Nephron progenitor cell (in vitro differentiated cells): ENCODE measurements at places on chromosomes 16 and 17.

DNA sequence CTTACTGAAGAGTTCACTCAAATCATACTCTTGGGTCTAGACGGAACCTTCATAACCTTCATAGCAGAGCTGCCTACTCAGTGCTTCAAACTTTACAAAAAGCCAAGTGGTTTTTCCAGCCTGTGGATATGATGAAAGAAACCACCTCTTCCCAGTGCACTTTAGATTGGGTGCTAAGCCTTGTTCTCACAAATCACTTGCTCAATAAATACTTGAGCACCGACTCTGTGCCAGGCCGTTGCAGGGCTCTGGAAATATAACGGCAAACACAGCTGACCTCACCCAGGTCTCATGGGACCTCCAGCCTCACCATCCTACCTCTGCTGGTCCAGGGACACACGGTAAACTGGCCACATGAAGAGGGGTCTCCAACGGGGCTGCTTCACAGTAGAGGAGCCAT lies 35.7 kb downstream of the CDRT4 start:
- peaks cover 28% of the 10 kb centered on the region for H3K36me3 ChIP-seq
- no peak overlapping the region for H3K4me3 ChIP-seq
- peaks cover 3% of the 10 kb centered on the region for H3K27me3 ChIP-seq
- H3K4me1 ChIP-seq = peaks cover 10% of the 10 kb centered on the region
- no peak overlapping the region for H3K27ac ChIP-seq
- DNase-seq = no peak

DNA sequence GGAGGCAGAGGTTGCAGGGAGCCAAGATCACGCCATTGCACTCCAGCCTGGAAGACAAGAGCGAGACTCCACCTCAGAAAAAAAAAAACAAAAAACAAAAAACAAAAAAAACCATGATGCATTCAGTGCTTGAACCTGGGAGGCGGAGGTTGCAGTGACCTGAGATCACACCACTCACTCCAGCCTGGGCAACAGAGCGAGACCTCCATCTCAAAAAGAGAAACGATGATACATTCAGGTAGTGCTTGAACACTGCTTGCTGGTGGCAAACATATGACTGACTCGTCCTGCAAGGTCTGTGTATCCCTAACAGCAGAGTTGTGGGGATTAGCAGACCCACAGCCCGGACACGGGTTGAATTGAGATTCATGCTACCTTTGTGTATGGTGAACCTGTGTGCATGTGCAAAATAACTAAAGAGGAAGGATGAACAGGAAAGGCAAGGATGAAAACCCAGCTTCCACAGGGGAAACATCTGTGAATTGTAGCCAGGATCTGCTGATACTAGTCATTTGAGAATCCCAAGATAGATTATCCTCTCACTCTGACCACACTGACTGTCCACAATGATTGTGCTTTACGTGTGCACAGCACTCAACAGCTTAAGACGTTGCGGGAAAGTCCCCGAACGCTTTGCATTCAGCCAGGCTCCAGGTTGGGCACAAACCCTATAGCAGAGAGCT lies 52.4 kb upstream of the MRPS23 start:
- H3K4me3 ChIP-seq = no peak overlapping the region
- H3K4me1 ChIP-seq = peaks cover 86% of the 10 kb centered on the region
- no peak overlapping the region for H3K27ac ChIP-seq
- no peak for DNase-seq

DNA sequence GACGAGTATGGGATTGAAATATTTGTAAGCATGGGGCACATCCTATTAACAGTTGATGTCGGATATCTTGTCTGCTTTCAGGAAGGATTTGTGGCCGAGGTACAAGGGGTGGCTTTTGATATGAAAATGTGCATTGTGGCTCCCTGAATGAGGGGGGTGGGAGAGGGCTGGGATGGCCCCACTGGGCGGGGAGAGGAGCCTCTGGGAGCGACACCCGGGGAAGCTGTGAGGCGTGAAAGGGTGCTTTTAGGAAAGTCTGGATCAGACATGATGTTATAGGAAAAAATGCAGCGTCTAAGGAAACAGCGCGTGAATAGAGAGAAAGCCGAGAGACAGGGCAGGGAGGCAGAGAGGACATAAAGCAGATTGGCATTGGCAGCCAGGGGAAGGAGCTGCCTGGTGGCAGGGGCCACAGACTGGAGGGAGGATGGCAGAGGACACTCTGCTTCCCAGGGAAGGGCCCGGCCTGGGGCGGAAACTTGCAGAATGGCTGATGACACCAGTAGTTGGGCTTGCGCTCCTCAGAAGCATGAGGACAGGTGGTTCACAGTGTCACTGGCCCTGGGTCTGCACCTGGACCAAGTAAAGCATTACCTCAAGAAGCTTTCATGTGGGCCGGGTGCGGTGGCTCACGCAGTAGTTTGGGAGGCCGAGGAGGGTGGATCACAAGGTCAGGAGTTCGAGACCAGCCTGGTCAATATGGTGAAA lies 95.7 kb downstream of the NTN1 start:
- no peak for DNase-seq
- peaks cover 43% of the 10 kb centered on the region for H3K4me1 ChIP-seq
- H3K4me3 ChIP-seq = peak overlapping the region; percentile 52
- peaks cover 29% of the 10 kb centered on the region for H3K36me3 ChIP-seq
- H3K27me3 ChIP-seq = peaks cover 5% of the 10 kb centered on the region
- peak overlapping the region; percentile 98 for H3K27ac ChIP-seq

DNA sequence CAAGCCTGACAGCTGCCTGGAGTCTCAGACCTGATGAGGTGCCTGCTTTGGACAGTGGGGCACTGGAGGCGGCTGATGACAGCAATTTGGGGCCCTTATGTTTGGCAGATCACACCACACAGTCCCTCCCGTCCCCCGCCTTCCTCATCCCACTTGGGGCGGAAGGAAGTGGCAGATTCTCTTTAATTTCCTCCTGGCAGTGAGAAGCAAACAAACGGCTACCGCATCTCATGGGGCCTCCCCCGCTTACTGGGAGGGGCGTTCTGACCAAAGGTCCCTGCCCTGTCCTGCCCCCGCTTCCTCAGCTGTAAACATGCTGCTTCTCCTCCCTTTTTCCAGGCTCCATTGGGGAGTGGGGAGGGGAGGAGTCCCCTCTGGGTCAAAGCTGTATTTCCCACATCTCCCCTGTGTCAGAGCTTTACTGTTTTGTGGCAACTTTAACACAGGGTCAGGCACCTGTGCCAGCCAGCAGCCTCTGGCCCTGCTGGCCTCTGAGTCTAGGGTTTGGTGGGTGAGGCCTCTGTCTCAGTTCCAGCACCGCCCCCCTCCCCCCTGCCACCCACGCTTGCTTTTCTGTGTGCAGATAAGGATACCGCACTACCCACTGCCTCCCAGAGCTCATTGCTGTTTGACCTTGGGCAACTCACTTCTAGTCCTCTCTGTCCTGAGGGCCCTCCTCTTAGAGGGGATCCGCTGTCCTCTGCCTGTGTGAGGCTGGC lies 5.4 kb upstream of the NFATC3 start:
- no peaks in the 10 kb centered on the region for H3K27me3 ChIP-seq
- peaks cover 22% of the 10 kb centered on the region for H3K36me3 ChIP-seq
- peak overlapping the region; percentile 69 for H3K27ac ChIP-seq
- peak; percentile 62 for DNase-seq
- peak overlapping the region; percentile 30 for H3K4me3 ChIP-seq
- H3K4me1 ChIP-seq = peaks cover 67% of the 10 kb centered on the region

GRCh38 chr17:45096141-45096540 lies 35.0 kb downstream of the NMT1 start:
- no peaks in the 10 kb centered on the region for H3K4me1 ChIP-seq
- H3K4me3 ChIP-seq = no peak overlapping the region
- H3K27me3 ChIP-seq = peaks cover 2% of the 10 kb centered on the region
- peak overlapping the region; percentile 5 for H3K27ac ChIP-seq
- peaks cover 63% of the 10 kb centered on the region for H3K36me3 ChIP-seq

DNA sequence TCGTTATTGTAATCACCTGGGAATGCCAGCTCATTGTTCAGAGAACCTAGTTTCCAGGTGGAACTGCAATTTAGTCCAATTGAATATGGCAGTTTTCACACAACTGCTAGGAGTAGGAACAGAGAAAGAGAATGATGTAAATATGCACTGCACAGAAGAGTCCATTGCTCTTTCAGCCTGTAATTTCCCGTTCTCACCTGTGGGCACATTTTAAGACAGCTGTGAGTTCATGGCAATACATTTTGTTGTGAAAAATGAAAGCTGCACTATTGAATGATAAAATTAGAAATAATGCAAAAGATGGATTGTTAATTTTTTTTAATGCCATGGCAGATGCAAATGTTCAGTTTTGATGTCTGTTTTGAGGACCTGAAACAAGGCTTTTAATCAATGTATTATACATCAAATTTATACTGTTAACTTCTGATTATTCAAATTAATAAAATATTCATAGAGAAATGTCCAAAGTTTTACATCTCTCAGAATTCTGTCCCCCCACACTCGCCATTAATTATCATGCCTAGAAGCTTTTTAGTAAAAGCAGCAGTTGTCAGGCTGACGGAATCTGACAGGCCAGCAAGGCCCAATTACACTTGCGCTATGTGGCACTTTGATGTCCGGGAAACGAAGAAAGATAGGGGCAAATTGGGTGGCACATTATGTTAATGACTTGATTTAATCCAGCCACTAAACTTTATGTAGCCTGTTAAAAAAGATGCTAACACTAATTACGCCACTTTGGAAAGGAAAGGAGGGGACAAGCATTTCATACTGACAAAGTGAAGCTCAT lies 72.2 kb downstream of the RPGRIP1L start:
- H3K36me3 ChIP-seq = peaks cover 36% of the 10 kb centered on the region
- peak overlapping the region; percentile 10 for H3K27ac ChIP-seq
- no peak overlapping the region for H3K4me3 ChIP-seq
- H3K27me3 ChIP-seq = no peaks in the 10 kb centered on the region
- no peak for DNase-seq

GRCh38 chr16:29900102-29900887 lies at the start of gene ASPHD1:
TSS of gene ASPHD1 (plus strand) at chr16:29900488. CDS start at chr16:29900972, 484 bp downstream.
- H3K36me3 ChIP-seq = no peaks in the 10 kb centered on the region
- H3K27me3 ChIP-seq = peaks cover 40% of the 10 kb centered on the region
- DNase-seq = peak; percentile 65
- H3K4me1 ChIP-seq = peaks cover 51% of the 10 kb centered on the region
- H3K27ac ChIP-seq = no peak within 1 kb of the TSS

- H3K27ac ChIP-seq = no peak overlapping the region
- DNase-seq = no peak
- no peak overlapping the region for H3K4me3 ChIP-seq
- H3K4me1 ChIP-seq = no peaks in the 10 kb centered on the region
These were observed 13.4 kb upstream of the NLK start for GRCh38 chr17:28029044-28029443.

- peaks cover 35% of the 10 kb centered on the region for H3K4me1 ChIP-seq
- H3K4me3 ChIP-seq = no peak overlapping the region
- H3K27me3 ChIP-seq = peaks cover 6% of the 10 kb centered on the region
- peak; percentile 6 for DNase-seq
- no peaks in the 10 kb centered on the region for H3K36me3 ChIP-seq
- H3K27ac ChIP-seq = peak overlapping the region; percentile 88
These were observed 278.6 kb downstream of the HAPSTR1 start for GRCh38 chr16:9370061-9370491.

GRCh38 chr16:89364606-89365005 lies 125.8 kb downstream of the ANKRD11 start:
- peak overlapping the region; percentile 95 for H3K27ac ChIP-seq
- no peaks in the 10 kb centered on the region for H3K36me3 ChIP-seq
- peaks cover 3% of the 10 kb centered on the region for H3K27me3 ChIP-seq
- H3K4me1 ChIP-seq = peaks cover 96% of the 10 kb centered on the region

GRCh38 chr16:24729951-24730815 lies 732 bp downstream of the TNRC6A start:
- peaks cover 33% of the 10 kb centered on the region for H3K4me1 ChIP-seq
- peak overlapping the region; percentile 96 for H3K27ac ChIP-seq

DNA sequence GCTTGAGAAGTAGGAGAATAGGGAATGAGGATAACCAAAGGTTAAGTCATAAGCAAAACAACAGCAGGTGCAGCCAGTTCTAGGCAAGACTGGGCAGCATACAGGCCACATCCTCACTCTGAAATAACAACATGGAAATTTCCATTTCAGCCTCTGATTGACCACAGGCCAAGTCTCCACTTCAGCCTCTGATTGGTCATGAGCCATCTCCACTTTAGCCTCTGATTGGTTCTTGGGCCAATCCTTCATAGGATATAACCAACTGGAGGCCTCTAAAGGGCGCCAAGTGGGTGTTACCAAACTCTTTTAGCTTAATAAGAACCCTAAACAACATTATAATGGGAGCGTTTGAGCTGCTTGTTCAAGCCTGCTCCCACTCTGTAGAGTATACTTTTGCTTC lies 512.0 kb downstream of the NPIPA7 start:
- no peaks in the 10 kb centered on the region for H3K4me1 ChIP-seq
- DNase-seq = no peak
- H3K36me3 ChIP-seq = no peaks in the 10 kb centered on the region
- no peak overlapping the region for H3K4me3 ChIP-seq
- H3K27ac ChIP-seq = no peak overlapping the region

DNA sequence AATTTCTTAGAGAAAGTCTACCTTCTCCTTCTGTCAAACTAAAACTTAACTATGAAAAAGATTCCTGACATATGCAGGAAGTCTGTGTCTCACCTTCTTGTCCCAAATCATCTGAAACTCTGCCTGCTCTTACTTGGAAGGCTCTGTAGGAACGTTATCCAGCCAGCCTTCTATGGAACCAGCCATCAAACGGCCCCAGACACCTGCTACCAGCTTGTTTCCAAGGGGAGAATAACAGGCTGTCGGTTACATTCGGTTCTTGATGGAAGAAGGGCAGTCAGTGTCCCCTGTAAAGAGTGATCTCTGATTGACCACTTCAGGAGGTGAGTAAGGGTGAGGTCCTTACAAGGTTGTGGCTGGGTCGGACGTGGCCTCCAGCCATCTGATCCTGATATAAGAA lies 1.7 kb downstream of the ADAMTS18 start:
- peaks cover 73% of the 10 kb centered on the region for H3K27me3 ChIP-seq
- no peak for DNase-seq
- H3K4me3 ChIP-seq = peak overlapping the region; percentile 80
- H3K36me3 ChIP-seq = peaks cover 7% of the 10 kb centered on the region

- no peaks in the 10 kb centered on the region for H3K36me3 ChIP-seq
- H3K4me1 ChIP-seq = peaks cover 16% of the 10 kb centered on the region
- H3K27ac ChIP-seq = no peak overlapping the region
- DNase-seq = no peak
- H3K27me3 ChIP-seq = peaks cover 18% of the 10 kb centered on the region
- H3K4me3 ChIP-seq = no peak overlapping the region
These were observed 12.7 kb upstream of the STAC2 start for GRCh38 chr17:39238311-39238972.

DNA sequence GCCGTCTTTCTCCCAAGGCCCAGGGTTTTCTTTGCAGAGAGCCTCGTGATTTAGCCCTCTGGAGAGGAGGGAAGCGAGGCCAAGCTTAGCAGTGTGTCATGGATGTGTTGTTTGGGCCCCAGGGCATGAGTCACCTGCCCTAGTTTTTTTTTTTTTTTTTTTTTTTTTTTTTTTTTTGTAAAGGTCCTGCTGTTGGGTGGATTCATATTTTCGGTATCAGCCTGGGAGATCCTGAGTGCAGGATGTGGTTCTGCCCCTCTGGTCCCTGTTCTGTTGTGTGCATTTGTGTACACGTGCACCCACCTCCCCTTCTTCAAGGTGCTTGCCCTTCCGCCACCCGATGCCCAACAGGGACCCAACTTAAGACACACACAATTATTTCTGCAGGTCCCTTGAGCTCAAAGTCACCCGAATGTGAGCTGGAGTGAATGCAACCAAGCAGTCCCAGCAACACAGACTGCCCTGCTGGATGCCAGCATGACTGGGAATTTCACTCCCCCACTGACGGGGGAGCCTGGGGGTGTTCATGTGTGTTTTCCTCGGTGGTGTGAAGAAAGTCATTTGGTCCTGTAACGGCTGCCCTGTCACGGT lies 265.8 kb upstream of the TNRC6C start:
- no peak overlapping the region for H3K27ac ChIP-seq
- no peak overlapping the region for H3K4me3 ChIP-seq
- peaks cover 64% of the 10 kb centered on the region for H3K4me1 ChIP-seq
- DNase-seq = no peak
- peaks cover 62% of the 10 kb centered on the region for H3K27me3 ChIP-seq
